ENCODE measurements at places on chromosomes 2 and 18.

DNA sequence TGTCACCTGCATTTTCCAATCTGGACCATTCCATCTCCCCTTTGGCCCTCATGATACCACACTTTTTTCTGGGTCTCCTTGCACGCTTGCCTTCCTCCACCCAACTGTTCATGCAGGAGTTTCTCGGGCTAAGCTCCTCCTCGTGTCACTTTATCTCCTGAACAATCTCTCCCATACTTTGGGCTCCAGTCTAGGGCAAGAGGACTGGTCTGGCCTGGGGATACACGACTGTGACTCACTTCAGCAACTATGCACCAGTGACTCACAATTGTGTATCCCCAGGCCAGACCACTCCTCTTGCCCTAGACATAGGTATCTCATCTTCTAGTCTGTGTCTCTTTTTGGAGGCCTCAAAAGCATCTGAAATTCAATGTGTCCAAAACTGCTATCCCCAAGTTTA lies 149.4 kb upstream of the PTPRM start:
- H3K4me1 ChIP-seq = no peaks in the 10 kb centered on the region
- no peak overlapping the region for H3K4me3 ChIP-seq
- no peak overlapping the region for H3K27ac ChIP-seq
- no peak for DNase-seq
- H3K36me3 ChIP-seq = no peaks in the 10 kb centered on the region

GRCh38 chr2:224638301-224638823 lies 53.2 kb upstream of the CUL3 start:
- no peak for DNase-seq
- H3K4me1 ChIP-seq = peaks cover 10% of the 10 kb centered on the region
- H3K27me3 ChIP-seq = peaks cover 3% of the 10 kb centered on the region
- H3K4me3 ChIP-seq = no peak overlapping the region

- H3K4me3 ChIP-seq = no peak overlapping the region
- no peaks in the 10 kb centered on the region for H3K36me3 ChIP-seq
- no peak for DNase-seq
- H3K27me3 ChIP-seq = no peaks in the 10 kb centered on the region
- peaks cover 14% of the 10 kb centered on the region for H3K4me1 ChIP-seq
These were observed 72.1 kb upstream of the FHL2 start for GRCh38 chr2:105470979-105471378.

DNA sequence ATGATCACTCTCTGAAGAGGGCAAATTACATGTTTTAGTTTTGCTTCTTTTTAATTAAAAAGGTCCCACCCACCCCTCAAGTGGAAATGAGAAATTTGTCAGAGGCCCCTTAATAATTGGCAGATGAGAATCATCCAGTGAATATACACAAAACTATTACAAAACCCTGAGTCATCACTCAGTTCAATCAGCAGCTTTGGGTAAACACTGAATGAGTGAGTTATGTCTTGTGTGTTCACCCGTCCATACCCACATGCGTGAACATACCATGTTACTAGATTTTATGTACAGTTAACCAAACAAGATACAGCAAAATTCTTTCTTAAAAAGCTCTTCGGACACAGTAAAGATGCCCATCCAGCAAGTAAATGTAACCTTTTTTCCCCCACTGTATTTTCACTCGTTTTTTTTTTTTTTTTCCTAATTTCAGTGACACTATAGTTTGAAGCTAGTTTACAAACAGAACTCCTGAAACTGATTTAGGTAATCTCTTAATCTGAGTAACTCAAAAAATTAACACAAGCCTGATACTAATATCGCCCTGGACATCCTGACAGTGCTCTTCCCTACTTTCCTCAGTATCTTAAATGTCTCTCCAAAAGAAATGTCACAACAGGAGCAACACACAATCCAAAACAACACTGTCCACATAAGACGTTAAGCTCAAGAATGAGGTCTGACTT lies 1.4 kb downstream of the PSME4 start:
- peak overlapping the region; percentile 88 for H3K4me3 ChIP-seq
- peaks cover 17% of the 10 kb centered on the region for H3K36me3 ChIP-seq
- H3K27me3 ChIP-seq = no peaks in the 10 kb centered on the region
- no peak for DNase-seq
- peaks cover 53% of the 10 kb centered on the region for H3K4me1 ChIP-seq

DNA sequence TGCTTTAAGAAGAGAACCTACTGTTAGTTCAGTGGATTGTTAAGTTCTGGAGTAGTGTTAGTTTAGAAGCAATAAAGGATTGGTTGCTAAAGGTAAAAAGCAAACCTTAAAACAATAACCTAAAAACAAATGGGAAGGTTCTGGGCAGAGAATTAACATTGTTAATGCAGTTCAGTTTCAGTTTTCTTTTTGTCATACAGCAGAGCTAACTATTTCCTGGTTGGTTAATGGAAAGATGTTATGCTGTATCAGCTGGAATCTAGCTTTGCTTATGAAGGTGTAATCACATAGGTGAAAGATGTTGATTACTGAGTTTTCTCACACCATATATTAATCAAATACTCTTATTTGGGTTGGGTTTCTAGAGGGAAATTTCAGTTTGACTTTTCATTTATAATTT lies 23.8 kb downstream of the SMAD4 start:
- H3K27ac ChIP-seq = peak overlapping the region; percentile 73
- H3K27me3 ChIP-seq = no peaks in the 10 kb centered on the region
- DNase-seq = no peak
- H3K36me3 ChIP-seq = peaks cover 33% of the 10 kb centered on the region

- no peak for DNase-seq
- H3K27ac ChIP-seq = no peak overlapping the region
- no peaks in the 10 kb centered on the region for H3K36me3 ChIP-seq
- H3K4me3 ChIP-seq = no peak overlapping the region
- H3K27me3 ChIP-seq = peaks cover 6% of the 10 kb centered on the region
- H3K4me1 ChIP-seq = peaks cover 2% of the 10 kb centered on the region
These were observed 24.5 kb downstream of the KCNF1 start for GRCh38 chr2:10935953-10936942.

- H3K4me3 ChIP-seq = peak overlapping the region; percentile 67
- peaks cover 4% of the 10 kb centered on the region for H3K36me3 ChIP-seq
- H3K4me1 ChIP-seq = peaks cover 32% of the 10 kb centered on the region
These were observed 95.9 kb downstream of the NEB start for GRCh38 chr2:151638191-151638933.

GRCh38 chr2:12300927-12301326 lies 415.8 kb upstream of the TRIB2 start:
- H3K4me3 ChIP-seq = no peak overlapping the region
- H3K36me3 ChIP-seq = no peaks in the 10 kb centered on the region
- peaks cover 4% of the 10 kb centered on the region for H3K27me3 ChIP-seq
- no peak for DNase-seq
- H3K27ac ChIP-seq = no peak overlapping the region

DNA sequence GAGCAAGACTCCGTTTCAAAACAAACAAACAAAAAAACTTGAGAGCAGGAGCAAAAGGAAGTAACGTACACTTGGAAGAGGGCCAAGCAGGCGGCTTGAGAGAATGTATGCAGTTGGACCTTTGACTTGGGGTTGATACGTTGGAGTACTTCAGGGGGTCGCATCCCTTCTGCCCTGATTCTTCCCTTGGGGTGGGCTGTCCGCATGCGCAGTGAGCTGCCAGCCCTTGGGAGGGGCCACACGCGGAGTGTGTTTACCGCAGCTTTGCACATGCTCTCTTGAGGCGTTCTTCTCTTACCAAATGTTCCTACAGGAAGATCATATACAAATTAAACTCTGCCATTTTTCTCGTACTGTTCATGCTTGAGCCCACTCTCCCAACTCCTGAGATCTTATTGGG lies 38.1 kb upstream of the SOCS6 start:
- H3K36me3 ChIP-seq = no peaks in the 10 kb centered on the region

- no peak overlapping the region for H3K4me3 ChIP-seq
- no peaks in the 10 kb centered on the region for H3K36me3 ChIP-seq
- no peaks in the 10 kb centered on the region for H3K27me3 ChIP-seq
- no peaks in the 10 kb centered on the region for H3K4me1 ChIP-seq
- no peak overlapping the region for H3K27ac ChIP-seq
These were observed 159.3 kb upstream of the RND3 start for GRCh38 chr2:150646746-150647145.

DNA sequence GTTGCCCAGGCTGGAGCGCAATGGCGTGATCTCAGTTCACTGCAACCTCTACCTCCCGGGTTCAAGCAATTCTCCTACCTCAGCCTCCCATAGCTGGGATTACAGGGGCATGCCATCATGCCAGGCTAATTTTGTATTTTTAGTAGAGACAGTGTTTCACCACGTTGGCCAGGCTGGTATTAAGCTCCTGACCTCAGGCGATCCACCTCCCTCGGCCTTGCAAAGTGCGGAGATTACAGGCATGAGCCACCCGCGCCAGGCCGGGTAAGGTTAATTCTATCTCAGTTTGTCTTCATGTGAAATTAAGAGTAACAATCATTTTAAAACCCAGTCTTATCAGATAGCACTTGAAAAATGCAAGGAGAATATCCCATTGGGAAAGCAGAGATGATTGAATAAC lies 1681.7 kb upstream of the DDX18 start:
- no peak overlapping the region for H3K4me3 ChIP-seq
- H3K36me3 ChIP-seq = no peaks in the 10 kb centered on the region
- no peaks in the 10 kb centered on the region for H3K27me3 ChIP-seq
- H3K27ac ChIP-seq = no peak overlapping the region
- no peaks in the 10 kb centered on the region for H3K4me1 ChIP-seq

DNA sequence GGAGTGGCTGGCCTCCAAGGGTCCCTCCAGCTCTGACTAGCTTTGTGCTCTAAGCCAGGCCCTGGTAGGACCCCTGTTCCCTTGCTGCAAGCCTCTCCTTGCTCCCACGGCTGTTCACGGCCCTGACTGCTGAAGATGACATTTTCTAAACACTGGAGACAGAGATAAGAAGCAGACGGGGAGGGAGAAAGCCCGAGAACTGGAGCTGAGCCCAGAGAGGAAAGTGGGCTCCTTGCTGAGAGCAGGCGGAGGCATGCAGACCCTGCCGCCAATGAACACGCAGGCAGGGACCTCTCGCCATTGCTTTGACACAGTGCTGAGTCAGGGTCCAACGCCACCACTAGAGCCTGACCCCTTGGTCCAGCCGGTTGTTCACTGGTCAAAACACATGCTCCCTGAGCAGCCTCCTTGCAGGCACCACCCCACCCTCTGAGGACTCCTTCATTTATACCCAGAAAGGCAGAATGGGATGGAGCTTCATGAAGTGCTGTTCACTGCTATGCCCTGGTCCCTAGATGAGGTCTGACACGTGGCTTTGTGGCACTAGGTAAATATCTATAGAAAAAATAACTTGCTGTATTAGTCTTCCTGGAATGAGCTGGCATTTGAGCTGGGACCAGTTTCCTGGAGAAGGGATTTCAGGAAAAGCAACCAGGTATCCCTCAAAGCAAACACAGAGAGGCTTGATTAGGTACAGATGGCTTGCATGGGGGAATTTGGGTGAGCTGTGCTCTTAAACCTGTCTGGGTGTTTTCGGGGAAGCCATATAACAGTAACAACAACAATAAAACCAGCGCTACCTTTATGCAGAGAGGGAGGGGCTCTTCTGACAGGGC lies 65.7 kb downstream of the MCFD2 start:
- H3K4me1 ChIP-seq = no peaks in the 10 kb centered on the region
- no peak for DNase-seq
- H3K4me3 ChIP-seq = no peak overlapping the region
- H3K27me3 ChIP-seq = peaks cover 11% of the 10 kb centered on the region
- no peak overlapping the region for H3K27ac ChIP-seq

GRCh38 chr18:77102259-77103040 lies 30.1 kb downstream of the MBP start:
- peaks cover 54% of the 10 kb centered on the region for H3K36me3 ChIP-seq
- peak overlapping the region; percentile 99 for H3K27ac ChIP-seq
- DNase-seq = no peak
- peak overlapping the region; percentile 72 for H3K4me3 ChIP-seq
- no peaks in the 10 kb centered on the region for H3K27me3 ChIP-seq

DNA sequence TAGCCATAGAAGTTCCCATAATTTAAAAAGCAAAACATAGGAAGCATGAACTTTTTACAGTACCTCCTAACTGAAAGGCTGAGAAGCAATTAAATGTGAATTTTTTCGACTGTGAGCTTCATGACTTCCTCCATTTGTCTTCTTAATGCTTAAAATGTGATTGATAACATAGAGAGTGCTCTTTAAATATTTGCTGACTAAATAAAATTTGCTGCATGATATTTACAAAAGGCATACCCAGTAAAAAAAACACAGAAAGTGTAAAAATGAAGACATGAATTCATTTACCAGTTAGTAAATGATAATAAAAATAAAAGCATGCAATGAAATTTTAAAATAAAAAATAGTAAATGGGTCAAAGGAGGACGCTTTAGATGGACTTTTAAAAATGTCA lies 21.9 kb downstream of the STAT4 start:
- peak overlapping the region; percentile 79 for H3K27ac ChIP-seq
- H3K4me3 ChIP-seq = peak overlapping the region; percentile 52
- DNase-seq = no peak
- H3K27me3 ChIP-seq = no peaks in the 10 kb centered on the region

DNA sequence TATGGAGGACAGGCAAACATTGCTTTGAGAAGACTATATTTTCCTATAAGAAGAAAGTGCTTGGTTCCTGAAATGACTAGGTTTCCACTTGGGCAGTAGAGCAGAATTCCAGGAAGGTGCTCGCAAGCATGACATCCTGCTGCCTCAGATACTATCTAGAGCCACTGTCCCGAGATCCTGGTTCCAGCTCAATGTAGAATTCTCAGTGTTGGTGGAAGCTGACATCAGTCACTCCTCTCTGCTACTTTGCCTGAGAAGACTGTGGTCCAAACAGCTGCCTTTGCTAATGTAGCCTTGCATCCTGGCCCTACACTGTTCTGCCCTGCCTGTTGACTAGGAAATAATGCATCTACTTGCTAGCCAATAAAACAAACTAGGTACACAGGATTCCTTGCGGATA lies 50.0 kb upstream of the ITGA6 start:
- DNase-seq = no peak
- no peaks in the 10 kb centered on the region for H3K4me1 ChIP-seq
- H3K27me3 ChIP-seq = no peaks in the 10 kb centered on the region

DNA sequence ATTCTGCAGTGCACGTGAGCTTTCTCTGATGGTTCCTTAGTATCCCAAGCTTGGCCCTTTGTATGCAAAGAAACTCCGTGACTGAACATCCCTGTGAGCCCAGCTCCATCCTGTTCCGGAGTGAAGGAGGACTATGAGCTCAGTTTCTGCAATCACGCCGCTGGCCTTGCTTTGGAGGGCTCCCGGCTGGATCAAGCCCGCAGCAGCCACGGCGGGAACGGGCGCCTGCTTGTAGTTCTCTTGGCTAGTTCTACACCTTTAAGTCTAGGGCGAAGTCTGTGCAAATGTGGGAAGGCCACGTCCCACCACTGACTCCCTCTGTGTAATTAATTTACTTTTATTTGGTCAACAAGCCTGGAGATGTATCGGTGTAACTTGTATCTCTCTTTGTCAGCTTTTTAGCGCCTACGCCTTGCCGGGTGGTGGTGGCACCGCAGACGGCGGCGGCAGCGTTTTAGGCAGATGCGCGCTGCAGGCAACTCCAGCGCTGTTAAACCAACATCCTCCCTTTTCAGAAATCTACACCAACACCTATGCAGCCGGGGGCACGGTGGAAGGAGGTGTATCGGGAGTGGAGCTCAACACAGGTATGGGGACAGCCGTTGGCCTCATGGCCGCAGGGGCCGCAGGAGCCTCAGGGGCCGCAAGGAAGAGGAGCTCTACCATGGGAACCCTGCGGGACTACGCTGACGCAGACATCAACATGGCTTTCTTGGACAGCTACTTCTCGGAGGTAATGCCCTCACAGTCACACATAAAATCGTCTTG lies 34.3 kb downstream of the DSG4 start:
- H3K4me3 ChIP-seq = no peak overlapping the region
- H3K36me3 ChIP-seq = no peaks in the 10 kb centered on the region
- H3K27me3 ChIP-seq = no peaks in the 10 kb centered on the region

- no peaks in the 10 kb centered on the region for H3K36me3 ChIP-seq
- no peak overlapping the region for H3K4me3 ChIP-seq
- H3K27me3 ChIP-seq = peaks cover 25% of the 10 kb centered on the region
- H3K4me1 ChIP-seq = no peaks in the 10 kb centered on the region
- H3K27ac ChIP-seq = no peak overlapping the region
These were observed 4.0 kb downstream of the PID1 start for GRCh38 chr2:229267080-229267479.

Data from activated naive CD8-positive, alpha-beta T cell treated with anti-CD3 and anti-CD28 coated beads, Interleukin-2, amount 50 U/mL, for 24 hours (primary cell).